Stimulated activated naive CD4-positive, alpha-beta T cell (primary cell): ENCODE measurements at places on chromosomes 12 and 14.

DNA sequence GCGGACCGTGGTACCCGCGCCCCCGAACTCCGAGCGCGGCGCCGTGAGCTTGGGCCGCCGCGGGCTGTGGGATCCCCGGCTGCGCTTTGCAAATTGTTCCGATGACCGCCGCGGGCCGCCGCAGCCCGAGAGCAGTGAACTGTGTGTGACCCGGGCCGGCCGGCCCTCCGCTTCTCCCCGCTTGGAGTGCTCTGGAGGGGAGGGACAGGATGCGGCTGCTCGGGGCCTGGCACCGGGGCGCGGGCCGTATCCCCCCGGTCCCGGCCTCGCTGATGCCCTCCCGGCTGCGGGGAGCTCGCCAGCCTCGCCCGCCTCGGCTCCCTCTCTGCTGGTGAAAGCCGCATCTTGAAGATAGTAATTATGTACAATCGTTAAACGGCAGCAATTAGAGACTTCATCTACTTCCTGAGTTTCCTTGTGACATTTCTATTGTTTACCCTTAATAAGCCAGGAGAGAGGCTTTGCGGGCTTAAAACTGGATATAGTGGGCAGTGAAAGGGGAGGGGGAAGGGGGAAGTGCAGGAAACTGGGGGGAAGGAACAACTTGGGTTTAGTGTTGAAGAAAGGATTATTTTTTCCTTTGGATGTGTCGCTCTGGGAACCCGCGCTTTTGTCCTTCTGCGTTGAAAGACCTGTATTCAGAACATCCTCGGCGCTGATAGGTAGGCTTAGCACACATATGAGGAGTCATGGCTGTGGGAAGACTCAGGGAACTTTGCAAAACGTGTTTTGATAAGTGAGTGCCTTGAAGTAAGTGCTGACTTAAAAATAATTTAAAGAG lies 1.2 kb downstream of the PELI2 start:
- no peak for DNase-seq

GRCh38 chr12:68804657-68805591 lies 3.1 kb upstream of the MDM2 start:
- no peak for DNase-seq

- DNase-seq: no peak
Observed at GRCh38 chr12:22900401-22900800, 275.4 kb downstream of the ETNK1 start.

- no peak for DNase-seq
Observed at GRCh38 chr14:56989359-56989758, 179.1 kb upstream of the OTX2 start.

- DNase-seq: no peak
Observed at GRCh38 chr12:70691018-70691672, 53.9 kb upstream of the PTPRB start.

- DNase-seq: no peak
Observed at GRCh38 chr12:127720334-127720733, 546.6 kb upstream of the TMEM132C start.
